Epithelial cell of esophagus (primary cell): ENCODE measurements at places on chromosomes 5 and 9.

DNA sequence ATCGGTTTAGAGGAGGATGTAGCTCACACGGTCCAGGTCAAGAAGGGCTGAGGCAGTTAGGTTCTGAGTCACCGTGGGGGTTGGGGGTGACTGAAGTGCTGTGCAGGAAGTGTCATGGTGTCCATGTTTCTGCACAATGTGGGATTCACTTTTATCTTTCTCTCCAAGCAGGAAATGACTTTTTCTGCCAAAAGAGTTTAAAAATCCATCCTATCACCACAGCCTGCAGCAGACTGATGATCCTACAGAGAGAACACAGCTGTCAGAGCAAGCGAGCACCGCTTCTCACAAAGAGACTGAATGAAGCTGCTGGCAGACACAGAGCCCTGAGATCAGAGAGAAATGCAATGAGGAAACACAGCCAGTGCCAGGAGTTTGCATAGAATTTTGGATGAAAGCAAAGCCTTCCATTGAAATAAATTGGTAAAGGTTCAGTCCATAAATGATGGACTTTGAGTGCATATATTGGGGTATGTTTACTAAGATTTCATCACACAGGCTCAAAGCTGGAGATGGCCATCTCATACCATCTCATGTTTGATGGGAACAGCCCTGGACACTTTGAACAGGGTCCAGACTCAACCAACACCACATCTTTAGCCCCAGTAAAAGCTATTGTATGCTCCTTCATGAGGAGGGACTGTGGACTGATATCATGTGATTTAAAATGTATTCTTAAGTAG is 213.9 kb upstream of the FBXL7 start:
- no peak for DNase-seq

- DNase-seq = peak; percentile 91
Measured at GRCh38 chr5:108727651-108728565, 19.8 kb upstream of the FER start.

DNA sequence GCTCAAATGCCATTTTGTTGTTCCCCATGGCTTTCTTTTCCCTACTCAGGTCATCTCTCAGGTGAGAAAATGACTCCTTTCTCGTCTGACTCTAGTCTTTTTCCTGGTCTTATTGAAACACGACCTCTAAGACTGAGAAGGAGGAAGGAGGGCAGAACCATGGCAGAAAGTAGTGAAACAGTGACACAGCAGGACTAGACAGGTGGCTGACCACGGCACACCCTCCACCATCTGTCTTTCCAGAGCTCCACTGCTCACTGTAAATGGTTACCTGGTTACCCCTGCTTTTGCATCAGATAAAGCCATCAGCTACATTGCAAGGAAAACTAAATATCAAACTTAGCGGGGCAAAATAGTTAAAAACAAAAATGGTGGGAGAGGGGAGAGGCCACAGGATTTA is 30.9 kb downstream of the NR4A3 start:
- DNase-seq = no peak

DNA sequence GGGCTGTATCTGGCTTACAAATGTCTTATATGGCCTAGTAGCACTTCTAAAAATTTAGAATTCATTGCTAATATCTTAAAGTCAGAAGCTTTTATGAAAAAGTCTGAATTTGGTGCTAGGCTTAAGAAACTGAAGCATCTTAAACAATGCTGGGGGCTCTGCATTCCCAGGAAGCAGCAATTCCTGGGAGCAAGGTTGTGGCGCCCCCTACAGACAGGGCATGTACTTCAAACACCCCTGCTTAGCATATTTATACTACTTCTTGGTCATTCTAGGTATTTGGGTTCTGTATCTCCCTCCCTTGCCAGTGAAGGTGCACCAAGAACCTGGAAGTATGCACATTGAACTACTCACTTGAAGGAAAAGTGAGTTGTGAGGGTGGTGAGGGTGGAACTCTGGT is 64.6 kb upstream of the GRIA1 start:
- DNase-seq = peak; percentile 45

DNA sequence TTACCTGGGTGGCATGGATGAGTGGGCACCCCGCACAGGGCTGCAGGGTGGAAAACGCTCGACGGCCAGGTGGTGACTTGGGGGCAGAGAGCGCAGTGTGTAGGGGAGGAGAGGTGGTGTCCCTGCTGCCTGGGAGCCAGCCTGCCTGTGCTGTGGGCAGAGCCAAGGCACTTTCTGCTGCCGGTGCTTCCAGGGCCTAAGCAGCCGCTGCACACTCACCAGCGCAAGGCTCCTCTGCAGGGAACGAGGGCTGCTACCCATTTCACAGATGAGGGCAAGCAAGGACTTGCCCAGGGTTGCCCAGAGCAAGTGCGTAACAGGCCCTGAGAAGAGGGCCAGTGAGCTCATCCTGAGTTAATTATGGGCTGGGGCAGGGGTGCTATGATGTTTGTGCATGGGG is 62.5 kb downstream of the CRB2 start:
- no peak for DNase-seq
